Endothelial cell (in vitro differentiated cells): ENCODE measurements at places on chromosomes 11 and 22.

DNA sequence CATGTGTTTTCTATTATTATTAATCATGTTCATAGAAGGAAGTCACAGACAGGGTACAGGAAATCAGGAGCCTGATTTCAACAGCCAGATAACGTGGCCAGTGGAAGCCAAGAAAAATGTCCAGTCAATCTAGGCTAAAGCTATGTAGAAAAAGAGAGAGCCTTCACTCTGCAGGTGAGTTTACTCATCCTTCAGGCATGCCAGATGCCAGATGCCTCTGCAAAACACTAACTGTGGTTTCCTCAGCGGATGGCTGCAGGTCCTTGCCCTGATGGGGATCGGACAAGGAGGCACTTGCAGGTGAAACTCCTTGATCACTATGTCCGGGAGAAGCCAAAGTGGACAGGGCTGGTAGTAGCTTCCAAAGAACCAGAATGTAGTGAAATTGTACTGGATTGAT lies 962.3 kb upstream of the RAG2 start:
- no peak for DNase-seq

DNA sequence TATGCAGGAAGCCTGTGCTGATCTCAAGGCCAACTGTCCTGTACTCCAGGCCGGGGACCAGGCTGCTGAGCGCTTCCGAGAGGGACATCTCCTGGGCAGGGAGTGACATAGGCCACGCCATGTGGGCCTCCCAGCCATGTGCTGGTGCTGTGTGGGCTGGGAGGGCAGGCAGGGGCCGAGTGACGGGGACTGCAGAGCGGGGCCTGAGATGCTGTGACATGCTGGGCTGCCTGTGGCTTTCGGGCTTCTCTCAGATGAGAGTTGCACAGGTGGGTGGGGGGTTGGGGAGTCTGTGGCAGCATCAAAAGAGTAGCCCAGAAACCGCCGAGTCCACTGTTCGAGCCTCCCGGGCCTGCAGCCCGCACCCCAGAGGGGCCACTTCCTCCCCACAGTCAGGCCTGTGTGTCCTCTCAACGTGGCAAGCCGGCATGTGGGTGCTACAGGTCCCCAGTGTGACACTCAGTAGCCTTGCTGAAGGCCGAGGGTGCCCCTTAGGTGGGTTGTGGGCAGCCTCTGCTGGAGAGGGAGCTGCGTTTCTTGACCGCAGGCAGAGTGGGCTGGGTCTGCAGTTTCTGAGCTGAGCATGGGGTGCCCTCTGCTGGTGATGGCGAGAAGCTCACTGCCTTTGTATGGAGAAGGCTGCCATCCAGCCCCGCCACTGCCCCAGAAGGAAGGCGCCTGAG lies 101.2 kb downstream of the BCR start:
- peak; percentile 90 for DNase-seq

DNA sequence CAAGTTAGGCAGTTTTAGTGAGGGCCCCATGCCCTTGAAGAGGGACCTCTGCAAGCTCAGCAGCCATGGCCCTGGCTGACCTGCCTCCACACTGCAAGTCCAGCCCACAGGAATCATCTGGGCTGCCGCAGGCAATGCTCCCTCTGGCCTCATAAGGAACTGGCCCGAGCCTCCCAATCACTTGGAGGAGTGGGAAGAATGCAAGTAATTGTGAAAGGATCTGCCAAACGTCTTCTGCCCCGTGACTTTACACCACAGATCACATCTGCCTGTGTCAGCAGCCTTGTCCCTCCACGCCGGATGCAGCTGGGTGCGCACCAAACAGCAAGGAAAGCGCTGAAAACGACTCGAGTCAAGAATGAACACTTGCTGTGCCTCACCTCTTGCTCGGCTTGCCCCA lies 23.8 kb downstream of the OPCML start:
- DNase-seq = no peak

DNA sequence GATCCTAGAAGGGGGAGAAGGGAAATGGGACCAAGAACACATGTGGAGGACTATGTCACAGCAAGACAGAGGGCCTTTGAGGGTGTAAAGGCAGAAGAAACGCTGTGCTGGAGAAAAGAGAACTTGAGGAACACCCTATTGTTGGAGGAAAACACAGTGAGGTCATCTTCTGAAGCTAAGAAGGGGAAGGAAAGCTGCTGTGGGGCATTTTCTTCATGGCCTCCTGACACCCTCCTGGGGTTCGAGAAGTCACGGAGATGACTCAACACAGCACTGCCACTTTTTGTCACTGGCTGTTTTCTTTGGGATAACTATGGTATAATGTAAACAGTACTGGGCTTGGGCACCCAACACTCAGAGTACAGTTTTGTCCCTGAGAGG lies 492.6 kb upstream of the CADM1 start:
- no peak for DNase-seq

DNA sequence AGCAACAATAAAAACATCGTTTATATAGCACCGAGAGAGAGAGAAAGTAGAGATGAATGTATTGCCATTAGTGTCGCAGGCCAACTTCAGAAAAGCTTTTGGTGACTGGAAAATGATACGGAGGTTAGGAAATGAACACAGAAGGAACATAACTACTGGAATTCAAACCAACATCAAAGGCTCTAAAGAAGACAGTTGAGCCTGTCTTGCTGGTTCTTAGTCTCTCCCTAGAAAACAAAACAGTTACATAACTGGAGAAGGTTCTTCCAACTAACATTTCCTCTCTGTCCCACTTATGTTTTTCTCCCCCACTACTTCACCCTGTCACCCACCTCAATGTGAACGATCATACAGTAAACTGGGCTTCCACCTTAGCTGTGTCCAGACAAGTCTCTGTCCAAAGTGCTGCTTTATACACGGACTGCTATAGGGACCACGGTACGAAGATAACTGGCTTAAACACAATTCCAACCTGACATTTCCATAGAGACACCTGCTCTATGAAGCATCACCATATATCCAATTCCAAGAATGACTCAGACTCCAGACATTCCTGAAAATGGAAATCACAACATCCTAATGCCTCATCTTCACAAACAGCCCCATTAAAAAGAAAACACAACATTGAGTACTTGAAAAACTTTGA lies 85.2 kb upstream of the ARHGAP32 start:
- DNase-seq = no peak

DNA sequence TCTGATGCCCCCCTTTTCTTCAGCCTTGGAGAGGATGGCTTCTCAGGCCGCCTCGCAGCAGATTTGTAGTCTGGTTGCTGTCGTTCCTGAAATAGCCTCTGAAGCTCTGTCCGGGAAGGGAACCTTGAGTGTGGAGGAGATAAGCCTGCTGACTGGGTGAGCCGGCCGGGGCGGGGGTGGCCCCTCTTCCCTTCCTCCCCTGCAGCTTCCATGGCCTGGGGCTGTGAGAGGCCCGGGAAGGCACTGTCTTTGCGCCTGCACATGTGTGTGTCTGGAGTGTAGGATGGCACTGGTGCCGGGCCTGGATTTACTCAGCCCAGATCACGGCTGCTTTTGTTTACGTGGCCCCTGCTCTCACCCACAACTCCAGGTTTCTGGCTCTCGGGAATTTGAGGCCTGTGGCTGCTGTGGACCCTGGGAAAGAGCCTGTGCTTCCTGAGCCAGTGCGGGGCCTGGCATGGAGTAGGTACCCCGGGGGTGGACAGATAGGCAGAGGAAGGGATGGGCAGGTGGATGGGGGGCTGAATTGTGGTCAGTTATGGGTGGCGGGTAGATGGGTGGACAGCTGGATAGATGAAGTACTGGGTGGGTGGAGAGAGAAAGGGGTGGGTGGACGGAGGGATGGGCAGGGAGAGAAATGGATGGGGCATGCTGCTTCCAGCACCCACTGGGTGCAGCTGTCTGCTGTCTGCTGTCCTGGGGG lies 16.6 kb downstream of the KCNQ1 start:
- DNase-seq = no peak

- DNase-seq = no peak
Observed at GRCh38 chr22:19289475-19290161, 1.9 kb downstream of the CLTCL1 start.

GRCh38 chr11:119206511-119207414 lies 624 bp downstream of the CBL start:
- DNase-seq = peak; percentile 60

GRCh38 chr11:16441461-16441860 lies 85.1 kb upstream of the SOX6 start:
- no peak for DNase-seq

DNA sequence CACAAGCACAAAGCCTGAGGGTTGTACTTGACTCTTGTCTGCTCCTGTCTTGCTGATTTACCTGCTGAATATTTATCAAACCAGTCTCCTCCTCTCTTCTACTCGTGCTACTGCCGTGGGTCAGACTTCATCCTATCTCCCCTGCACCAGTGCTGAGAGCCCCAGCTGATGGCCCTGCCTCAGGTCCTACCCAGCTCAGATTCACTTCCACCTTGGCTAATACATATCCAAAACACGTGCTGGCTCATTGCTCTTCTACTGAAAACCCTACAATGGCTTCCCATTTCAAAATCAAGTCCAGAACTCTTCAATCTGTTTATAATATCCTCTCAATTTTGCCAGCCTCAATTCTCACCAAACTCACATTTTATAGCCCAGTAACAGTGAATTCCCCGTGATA lies 48.3 kb downstream of the RAB30 start:
- no peak for DNase-seq

GRCh38 chr22:22207845-22208564 lies 36.6 kb upstream of the VPREB1 start:
- DNase-seq = peak; percentile 87

DNA sequence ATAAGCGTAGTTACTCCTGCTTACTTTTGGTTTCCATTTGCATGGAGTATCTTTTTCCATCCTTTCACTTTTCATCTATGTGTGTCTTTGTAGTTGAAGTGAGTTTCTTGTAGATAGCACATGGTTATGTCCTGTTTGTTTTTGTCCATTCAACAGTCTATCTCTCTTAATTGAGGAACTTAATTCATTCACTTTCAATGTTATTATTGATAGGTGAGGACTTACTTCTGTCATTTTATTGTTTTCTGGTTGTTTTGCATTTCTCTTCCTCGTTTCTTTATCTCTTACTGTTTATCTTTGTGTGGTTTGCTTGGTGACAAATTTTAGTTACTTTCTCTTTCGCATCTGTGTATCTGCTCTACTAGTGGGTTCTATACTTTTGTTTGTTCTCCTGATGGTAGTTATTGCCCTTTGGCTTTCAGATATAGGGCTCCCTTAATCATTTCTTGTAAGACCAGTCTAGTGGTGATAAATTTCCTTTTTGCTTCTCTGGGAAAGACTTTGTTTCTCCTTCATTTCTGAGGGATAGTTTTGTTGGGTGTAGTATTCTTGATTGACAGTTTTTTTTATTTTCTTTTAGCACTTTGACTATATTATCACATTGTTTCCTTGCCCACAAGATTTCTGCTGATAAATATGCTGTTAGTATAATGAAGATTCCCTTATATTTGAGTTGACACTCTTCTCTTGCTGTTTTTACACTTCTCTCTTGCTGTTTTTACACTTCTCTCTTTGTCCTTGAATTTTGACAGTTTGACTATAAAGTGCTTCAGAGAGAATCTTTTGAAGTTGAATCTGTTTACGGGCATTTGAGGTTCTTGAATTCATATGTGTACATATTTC lies 9.0 kb upstream of the RAG1 start:
- no peak for DNase-seq

DNA sequence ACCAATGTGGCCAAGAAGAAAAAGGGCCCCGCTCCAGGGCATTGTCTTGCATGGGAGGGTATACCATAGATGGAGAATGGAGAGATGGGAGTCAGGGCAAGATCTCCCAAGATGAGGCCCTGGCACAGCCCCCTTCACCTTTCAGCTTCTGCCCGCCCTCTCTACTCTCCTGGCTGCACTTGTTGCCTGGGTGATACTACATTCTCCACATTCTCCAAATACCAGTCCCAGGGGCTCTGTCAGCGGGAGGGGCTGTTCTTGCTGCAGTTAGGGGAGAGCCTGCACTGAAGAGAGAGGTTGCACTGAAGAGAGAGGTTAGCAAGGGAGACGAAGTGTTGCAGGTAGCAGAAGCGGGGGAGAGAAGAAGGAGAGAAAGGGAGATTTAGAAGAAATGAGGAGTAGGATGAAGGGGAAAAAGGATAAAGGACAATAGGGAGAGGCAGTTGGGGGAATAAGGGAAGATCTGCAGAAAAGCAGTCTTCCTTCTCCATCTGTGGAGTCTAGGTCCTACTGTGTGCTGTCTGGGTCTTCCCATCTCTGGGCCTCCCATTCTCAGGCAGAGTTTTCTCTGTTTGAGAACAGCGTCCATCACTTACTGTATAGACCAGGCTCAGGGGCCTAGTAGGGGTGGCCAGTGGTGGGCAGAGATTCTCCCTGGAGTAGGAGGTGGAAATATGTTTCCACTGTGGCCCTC lies 8.0 kb downstream of the PHLDB1 start:
- no peak for DNase-seq

- no peak for DNase-seq
Observed at GRCh38 chr11:12506404-12506921, 129.1 kb downstream of the PARVA start.

DNA sequence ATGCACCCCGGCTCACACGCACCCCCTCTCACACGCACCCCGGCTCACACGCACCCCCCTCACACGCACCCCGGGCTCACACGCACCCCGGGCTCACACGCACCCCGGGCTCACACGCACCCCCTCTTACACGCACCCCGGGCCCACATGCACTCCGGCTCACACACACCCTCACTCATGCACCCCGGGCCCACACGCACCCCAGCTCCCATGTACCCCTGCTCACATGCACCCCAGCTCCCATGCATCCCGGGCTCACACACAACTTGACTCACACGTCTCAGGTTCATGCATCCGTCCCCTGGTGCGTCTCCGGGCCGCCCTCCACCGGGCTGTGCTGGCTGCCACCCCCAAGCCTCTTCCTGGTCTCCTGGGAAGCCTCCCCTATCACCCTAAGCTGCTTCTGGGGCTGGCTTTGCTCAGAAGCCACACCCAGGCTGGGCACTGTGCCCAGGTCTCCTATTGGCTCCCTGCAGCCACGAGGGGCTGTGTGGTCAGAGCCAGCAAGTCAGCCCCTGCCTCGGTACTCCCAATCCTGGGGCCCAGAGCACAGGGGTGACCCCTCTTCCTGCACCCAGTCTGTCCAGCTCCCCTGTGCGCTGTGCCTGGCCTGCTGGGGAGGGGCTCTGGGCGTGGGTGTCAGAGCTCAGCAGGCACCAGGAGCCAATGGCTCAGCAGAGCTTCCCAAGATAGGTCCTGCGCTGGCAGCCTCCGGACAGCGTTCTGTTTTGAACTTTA lies 16.9 kb downstream of the TSPAN4 start:
- DNase-seq = no peak

GRCh38 chr11:35103366-35104208 lies 35.4 kb upstream of the CD44 start:
- no peak for DNase-seq

GRCh38 chr22:36510384-36510783 lies 3.5 kb upstream of the FOXRED2 start:
- DNase-seq = no peak

- DNase-seq = no peak
Observed at GRCh38 chr11:38456371-38456770, 1858.3 kb upstream of the RAG2 start.

- DNase-seq = no peak
Observed at GRCh38 chr11:86064220-86064803, 4.6 kb downstream of the PICALM start.

GRCh38 chr11:120054753-120055045 lies 83.2 kb downstream of the TRIM29 start:
- DNase-seq = no peak

- no peak for DNase-seq
Observed at GRCh38 chr11:100647861-100648260, 39.2 kb upstream of the ARHGAP42 start.

GRCh38 chr11:66958232-66958955 lies at the start of gene PC:
Gene PC, minus strand, starts transcription at chr11:66958383. Its CDS starts 86,224 bp downstream, at chr11:66872159.
- DNase-seq = peak; percentile 98

GRCh38 chr11:79052544-79052943 lies 388.3 kb downstream of the TENM4 start:
- peak; percentile 36 for DNase-seq
